ENCODE measurements at places on chromosomes 7 and 10.

- no peak for DNase-seq
Measured at GRCh38 chr10:117477961-117478670, 64.4 kb upstream of the EMX2 start.

DNA sequence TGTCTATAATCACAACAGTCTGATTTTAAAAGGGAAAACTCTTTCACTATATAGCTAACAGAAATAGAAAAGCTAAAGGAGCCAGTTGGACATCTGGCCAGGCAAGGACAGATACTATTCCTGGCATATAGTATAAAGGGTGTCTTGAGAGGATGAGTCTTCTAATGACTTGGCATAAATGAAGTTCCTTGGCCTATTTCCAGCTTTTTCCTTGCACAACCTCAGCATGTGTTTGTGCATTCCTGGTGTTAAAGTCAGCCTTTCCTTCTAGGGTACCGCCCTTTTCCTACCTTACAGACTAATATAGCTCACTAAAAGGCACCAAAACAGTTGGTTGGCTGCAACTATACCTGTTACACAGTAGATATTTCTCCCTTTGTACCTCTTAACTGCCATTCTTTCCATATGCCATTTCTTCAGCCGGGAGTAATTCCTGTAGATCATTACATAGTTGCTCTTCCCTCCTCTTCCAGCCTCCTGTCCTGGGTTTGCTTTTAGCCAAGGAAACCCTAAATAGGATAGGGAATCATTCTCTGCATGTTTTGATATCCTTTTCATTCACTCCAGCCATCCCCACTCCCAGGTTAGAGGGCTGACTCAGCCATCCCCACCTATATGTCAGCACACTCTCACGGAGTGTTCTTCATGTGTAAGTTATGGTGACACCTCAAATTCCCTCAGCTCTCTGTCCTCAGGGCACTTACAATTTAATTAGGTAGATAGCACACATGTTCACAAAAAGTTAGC lies 102.1 kb upstream of the MDFIC start:
- DNase-seq: no peak

- no peak for DNase-seq
Measured at GRCh38 chr7:43942997-43943396, 16.8 kb downstream of the UBE2D4 start.

DNA sequence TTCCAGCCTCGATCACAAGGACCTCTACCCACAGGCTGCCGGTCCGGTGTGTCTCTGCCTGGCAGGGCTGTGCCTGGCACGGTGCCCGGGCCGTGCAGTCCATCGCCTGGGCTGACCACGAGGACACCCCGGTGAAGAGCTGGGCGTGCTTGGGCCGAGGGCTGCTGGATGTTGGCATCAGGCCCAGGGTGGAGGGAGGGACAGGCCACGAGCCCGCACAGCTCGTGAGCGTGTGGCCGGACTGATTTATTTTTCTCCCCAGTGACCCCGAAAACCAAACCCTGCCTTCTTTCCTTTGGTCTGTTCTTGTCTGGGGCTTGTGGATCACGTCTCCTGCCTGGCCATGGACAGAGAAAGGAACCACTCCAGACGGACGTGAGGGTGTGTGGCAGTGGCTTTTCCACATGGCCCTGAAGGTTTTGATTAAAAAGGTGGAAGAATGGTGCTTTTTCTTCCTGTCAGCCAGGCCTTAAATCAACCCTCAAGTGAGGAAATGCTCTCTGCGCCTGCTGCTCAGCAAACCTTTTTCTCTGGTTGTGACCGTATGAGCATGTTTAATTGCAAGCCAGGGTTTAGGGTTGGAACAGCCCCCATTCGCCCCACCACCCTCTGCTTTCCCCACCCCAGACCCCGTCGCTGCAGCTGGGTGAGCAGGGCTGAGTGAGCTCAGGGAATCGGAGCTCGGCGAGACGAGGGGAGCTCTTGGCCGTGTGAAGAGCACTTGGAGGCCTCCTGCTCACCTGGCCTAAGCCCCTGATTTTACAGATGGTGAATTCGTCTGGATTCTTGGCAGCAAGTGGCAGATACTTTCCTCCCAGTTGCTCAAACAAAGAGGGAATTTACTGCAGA lies 130.1 kb downstream of the RGS10 start:
- no peak for DNase-seq

DNA sequence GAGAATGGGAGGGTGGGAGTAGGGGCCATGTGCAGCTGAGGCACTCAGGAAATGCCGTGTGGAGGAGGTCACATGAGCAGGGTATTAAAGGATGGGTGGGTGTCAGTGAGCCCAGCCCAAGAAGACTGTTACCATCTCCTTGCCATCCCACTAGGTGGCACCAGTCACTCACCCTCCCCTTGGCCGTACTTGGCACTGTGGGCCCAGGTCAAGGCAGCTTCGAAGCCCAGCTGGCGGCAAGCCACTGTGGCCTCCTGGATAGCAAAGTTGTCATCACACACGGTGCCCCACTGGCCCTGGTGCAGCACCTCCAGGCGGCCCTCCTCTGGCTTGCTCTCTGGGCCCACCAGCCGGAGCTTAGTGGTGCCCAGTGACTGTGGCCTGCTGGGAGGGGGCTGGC lies 5.4 kb downstream of the LOXL4 start:
- no peak for DNase-seq
